ENCODE measurements at places on chromosomes 11 and 22. TPM values are rescaled to one million over a fixed set of nuclear protein-coding genes. Genes with fewer than 3 reads are reported as not detected.

GRCh38 chr22:49251371-49251770 lies 576.3 kb downstream of the BRD1 start:
- H3K4me3 ChIP-seq = no peak overlapping the region
- H3K27ac ChIP-seq = no peak overlapping the region
- DNase-seq = no peak

Gene OR10A2
- not detected for total RNA-seq

- no peak overlapping the region for H3K27ac ChIP-seq
- DNase-seq = no peak
- no peaks in the 10 kb centered on the region for H3K4me1 ChIP-seq
- no peaks in the 10 kb centered on the region for H3K36me3 ChIP-seq
These were observed 29.6 kb downstream of the IRAG1 start for GRCh38 chr11:10663990-10664389.

GRCh38 chr22:44625981-44626687 lies 75.9 kb upstream of the PRR5 start:
- peak; percentile 93 for DNase-seq
- peaks cover 6% of the 10 kb centered on the region for H3K4me1 ChIP-seq
- H3K36me3 ChIP-seq = no peaks in the 10 kb centered on the region
- H3K27me3 ChIP-seq = peaks cover 52% of the 10 kb centered on the region

Gene TECTA
- 0.77 TPM for total RNA-seq

Gene TCF20
- total RNA-seq = 80.4 TPM

GRCh38 chr22:39661842-39662685 lies 91.5 kb downstream of the CACNA1I start:
- peak overlapping the region; percentile 58 for H3K4me3 ChIP-seq
- no peaks in the 10 kb centered on the region for H3K36me3 ChIP-seq
- peaks cover 8% of the 10 kb centered on the region for H3K27me3 ChIP-seq
- no peak overlapping the region for H3K27ac ChIP-seq
- DNase-seq = peak; percentile 98

- no peak overlapping the region for H3K4me3 ChIP-seq
- DNase-seq = no peak
- no peaks in the 10 kb centered on the region for H3K4me1 ChIP-seq
- no peaks in the 10 kb centered on the region for H3K27me3 ChIP-seq
- H3K27ac ChIP-seq = no peak overlapping the region
These were observed 9.7 kb downstream of the KDELR3 start for GRCh38 chr22:38477585-38477984.

DNA sequence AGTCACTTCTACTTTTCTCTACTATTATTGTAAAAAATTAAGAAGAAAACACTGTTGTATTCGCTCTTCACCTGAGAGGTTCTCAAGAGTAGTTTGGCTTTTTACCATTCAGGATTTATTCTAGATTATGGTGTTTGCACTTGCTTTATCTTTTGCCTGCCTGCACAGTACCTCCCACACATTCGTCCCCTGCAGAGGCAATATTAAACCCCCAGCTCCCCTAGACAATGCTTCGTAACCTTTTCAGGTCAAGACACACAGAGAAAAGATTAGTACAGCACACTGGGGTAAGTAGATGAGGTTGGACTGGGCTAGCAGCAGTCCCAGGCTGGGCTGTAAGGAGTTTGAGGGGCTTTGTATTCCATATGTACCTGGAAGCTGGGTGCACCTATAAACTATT lies 62.4 kb downstream of the TNRC6B start:
- no peaks in the 10 kb centered on the region for H3K27me3 ChIP-seq
- DNase-seq = no peak
- H3K36me3 ChIP-seq = no peaks in the 10 kb centered on the region
- H3K4me3 ChIP-seq = no peak overlapping the region
- peaks cover 13% of the 10 kb centered on the region for H3K4me1 ChIP-seq
- H3K27ac ChIP-seq = no peak overlapping the region

Gene OR8A1
- not detected for total RNA-seq

- H3K4me1 ChIP-seq = peaks cover 7% of the 10 kb centered on the region
- H3K36me3 ChIP-seq = no peaks in the 10 kb centered on the region
- no peaks in the 10 kb centered on the region for H3K27me3 ChIP-seq
These were observed 11.6 kb downstream of the SMIM38 start for GRCh38 chr11:69167130-69167915.

DNA sequence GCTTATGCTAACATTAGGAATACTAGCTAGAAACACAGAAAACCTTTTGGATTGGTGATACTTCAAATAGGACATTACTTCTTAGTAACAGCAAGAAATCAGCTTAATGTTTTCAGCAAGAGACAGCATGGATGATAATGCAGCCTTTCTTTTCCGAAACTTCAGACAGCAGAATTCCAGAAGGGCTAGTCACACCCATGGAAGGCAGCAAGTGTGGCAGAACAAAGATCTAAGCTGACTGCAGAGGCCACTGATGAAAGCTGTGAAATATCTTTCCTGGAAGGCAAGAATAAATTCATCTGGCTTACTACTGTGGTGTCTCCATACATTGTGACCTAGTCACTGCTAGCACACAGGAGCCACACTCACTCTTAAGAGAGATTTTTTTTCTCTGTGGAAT lies 100.3 kb downstream of the CCDC83 start:
- H3K36me3 ChIP-seq = peaks cover 10% of the 10 kb centered on the region
- no peak overlapping the region for H3K27ac ChIP-seq
- no peak for DNase-seq
- H3K4me3 ChIP-seq = no peak overlapping the region
- no peaks in the 10 kb centered on the region for H3K4me1 ChIP-seq

DNA sequence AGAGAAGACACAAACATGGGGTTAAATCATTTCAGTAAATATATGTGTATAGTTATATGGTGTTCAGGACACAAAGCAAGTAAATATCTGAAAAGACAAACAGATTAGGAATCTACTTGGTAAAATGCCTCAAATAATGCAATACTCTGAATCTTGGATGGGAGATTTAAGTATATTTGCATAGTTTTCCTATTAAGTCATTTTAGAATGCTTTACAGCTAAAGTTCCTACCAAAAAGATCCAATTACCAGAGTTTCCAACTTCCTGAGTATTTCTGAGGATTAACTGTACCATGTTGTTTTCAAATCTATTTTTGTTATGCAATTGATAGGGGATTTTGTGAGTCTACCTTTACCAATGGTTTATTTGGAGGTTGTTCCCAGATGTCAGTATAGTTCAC lies 424.4 kb upstream of the CCDC179 start:
- H3K27ac ChIP-seq = no peak overlapping the region
- H3K36me3 ChIP-seq = no peaks in the 10 kb centered on the region
- no peaks in the 10 kb centered on the region for H3K27me3 ChIP-seq
- H3K4me1 ChIP-seq = no peaks in the 10 kb centered on the region

GRCh38 chr11:12372111-12372510 lies 5.3 kb upstream of the PARVA start:
- H3K4me1 ChIP-seq = peaks cover 6% of the 10 kb centered on the region
- H3K27me3 ChIP-seq = peaks cover 2% of the 10 kb centered on the region
- no peak for DNase-seq
- H3K36me3 ChIP-seq = no peaks in the 10 kb centered on the region

DNA sequence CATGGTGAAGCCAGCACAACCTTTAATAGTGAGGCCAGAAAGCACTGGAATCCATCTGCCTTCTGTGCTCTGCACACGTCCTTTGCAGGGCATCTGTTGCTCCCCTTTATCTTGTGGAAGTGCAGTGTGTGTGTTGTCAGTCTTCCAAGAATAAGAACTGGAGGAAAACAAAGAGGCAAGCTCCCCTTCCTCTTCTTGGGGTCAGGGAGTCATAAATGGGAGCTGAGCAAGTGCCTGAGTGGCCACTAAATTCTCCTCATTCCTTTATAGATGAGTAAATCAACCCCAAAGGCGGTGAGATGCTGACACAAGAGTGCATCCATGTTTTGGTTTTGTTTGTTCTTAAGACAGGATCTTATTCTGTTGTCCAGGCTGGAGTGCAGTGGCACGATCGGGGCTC lies 38.3 kb downstream of the WT1 start:
- H3K36me3 ChIP-seq = no peaks in the 10 kb centered on the region
- DNase-seq = no peak

Gene GLB1L2
- 7.9 TPM for total RNA-seq

- no peak overlapping the region for H3K4me3 ChIP-seq
- H3K4me1 ChIP-seq = no peaks in the 10 kb centered on the region
- no peak overlapping the region for H3K27ac ChIP-seq
- no peaks in the 10 kb centered on the region for H3K36me3 ChIP-seq
- DNase-seq = no peak
These were observed 9.9 kb upstream of the SYT13 start for GRCh38 chr11:45296075-45296474.

GRCh38 chr22:24805790-24806662 lies at the start of gene SGSM1:
TSS of gene SGSM1 (plus strand) at chr22:24806211. CDS start at chr22:24806326, 115 bp downstream.
- H3K27ac ChIP-seq = no peak within 1 kb of the TSS
- H3K36me3 ChIP-seq = no peaks in the 10 kb centered on the region
- peak within 1 kb of the TSS; percentile 65 for H3K4me3 ChIP-seq

GRCh38 chr11:74783241-74783871 lies 34.7 kb downstream of the RNF169 start:
- no peaks in the 10 kb centered on the region for H3K27me3 ChIP-seq
- no peak for DNase-seq
- no peaks in the 10 kb centered on the region for H3K36me3 ChIP-seq
- H3K27ac ChIP-seq = no peak overlapping the region
- H3K4me1 ChIP-seq = peaks cover 4% of the 10 kb centered on the region

- H3K27ac ChIP-seq = 0 out of 2 replicates have a peak overlapping the region, but pooled peaks have one; percentile 27
- peak; percentile 30 for DNase-seq
- no peaks in the 10 kb centered on the region for H3K27me3 ChIP-seq
- H3K4me3 ChIP-seq = no peak overlapping the region
- no peaks in the 10 kb centered on the region for H3K36me3 ChIP-seq
These were observed 25.6 kb downstream of the SCUBE2 start for GRCh38 chr11:9065607-9066432.

DNA sequence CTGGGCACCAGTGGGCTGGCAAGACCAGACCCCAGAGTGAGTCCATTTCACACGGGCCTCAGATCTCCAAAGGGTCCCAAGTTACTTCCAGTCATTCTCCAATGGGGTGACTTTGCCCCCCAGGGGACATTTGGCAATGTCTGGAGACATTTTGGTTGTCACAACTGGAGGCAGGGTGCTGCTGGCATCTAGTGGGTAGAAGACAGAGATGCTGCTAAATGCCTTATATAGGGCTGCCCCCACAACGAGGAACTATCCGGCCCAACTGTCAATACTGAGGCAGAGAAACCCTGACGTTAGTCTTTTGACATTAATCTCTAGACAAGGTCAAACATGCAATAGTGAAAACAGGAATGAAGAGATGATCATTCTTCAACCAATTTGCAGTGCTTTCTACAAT lies 6.4 kb downstream of the RTN4RL2 start:
- H3K4me1 ChIP-seq = peaks cover 38% of the 10 kb centered on the region
- DNase-seq = no peak

- H3K27me3 ChIP-seq = no peaks in the 10 kb centered on the region
- no peak for DNase-seq
- H3K36me3 ChIP-seq = no peaks in the 10 kb centered on the region
- H3K27ac ChIP-seq = no peak overlapping the region
- no peak overlapping the region for H3K4me3 ChIP-seq
- peaks cover under 1% of the 10 kb centered on the region for H3K4me1 ChIP-seq
These were observed 21.1 kb downstream of the MPPED1 start for GRCh38 chr22:43432883-43433415.

DNA sequence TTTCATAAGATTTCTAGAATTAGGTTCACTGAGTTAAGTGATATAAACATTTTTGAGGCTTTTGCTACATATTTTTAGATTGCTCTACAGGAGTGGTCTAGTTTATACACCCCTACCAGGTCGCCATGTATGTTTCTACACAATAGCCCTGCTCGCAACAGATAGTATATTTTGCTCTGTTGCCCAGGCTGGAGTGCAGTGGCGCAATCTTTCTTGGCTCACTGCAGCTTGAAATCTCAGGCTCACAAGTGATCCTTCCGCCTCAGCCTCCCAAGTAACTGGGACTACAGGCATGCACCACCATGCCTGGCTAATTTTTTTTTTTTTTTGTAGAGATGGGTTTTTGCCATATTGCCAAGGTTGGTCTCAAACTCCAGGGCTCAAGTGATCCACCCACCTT lies 10.4 kb downstream of the ZNRF3 start:
- H3K27me3 ChIP-seq = no peaks in the 10 kb centered on the region
- H3K36me3 ChIP-seq = no peaks in the 10 kb centered on the region
- H3K4me1 ChIP-seq = peaks cover 17% of the 10 kb centered on the region
- H3K4me3 ChIP-seq = no peak overlapping the region

Gene OR51B5
- total RNA-seq = not detected

DNA sequence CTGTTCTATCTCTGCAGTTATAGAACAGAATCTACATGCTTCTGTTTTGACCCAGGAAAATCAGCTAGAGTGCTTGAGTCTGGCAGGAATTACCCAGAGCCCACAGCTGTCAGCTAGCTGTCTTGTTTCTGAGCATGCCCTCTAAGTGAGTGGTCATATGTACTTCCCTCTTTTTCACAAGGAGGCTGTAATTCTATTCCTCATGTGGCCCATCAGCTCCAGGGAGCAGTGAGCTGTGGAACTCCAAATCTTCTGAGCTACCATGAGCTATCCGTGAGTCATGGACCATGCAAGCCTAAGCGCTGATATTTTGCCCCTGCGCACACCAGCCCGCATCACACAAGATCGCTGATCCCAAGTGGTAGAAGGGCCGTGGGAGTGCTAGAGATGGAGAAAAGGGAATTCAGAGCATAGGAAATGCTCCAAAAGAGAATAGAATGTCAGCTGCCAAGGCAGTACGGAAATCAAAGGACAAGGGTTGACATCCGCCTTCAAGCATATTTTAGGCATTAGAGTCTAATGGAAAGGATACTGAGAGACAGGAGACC lies 5.4 kb downstream of the FJX1 start:
- peaks cover 4% of the 10 kb centered on the region for H3K27me3 ChIP-seq
- H3K4me1 ChIP-seq = peaks cover 13% of the 10 kb centered on the region
- no peaks in the 10 kb centered on the region for H3K36me3 ChIP-seq
- H3K27ac ChIP-seq = no peak overlapping the region
- H3K4me3 ChIP-seq = no peak overlapping the region
- DNase-seq = no peak
